ENCODE measurements at places on chromosomes 3 and 15.
A peak's percentile ranks its signal among the peaks of the same experiment; 100 is the strongest.

GRCh38 chr15:38069511-38070011 lies 135.1 kb downstream of the TMCO5A start:
- no peak for DNase-seq

DNA sequence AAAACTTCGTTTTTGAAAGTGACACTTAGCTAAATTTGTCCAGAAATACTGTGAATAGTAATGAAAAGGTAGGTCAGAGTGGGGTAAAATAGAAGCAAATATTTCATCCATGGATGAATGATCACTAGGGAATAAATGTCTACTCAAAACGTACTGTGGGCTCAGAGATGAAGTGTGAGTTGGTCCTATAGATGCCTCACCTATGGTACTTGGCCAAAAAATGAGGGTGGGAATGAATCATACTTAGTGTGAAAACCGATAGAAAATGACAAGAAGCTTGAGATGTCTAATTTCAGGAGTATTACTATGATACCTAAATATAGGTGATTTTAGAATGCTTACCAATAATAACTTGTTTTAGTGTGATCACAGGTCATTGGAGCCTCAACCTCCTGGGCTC lies 155.9 kb downstream of the GMNC start:
- no peak for DNase-seq

DNA sequence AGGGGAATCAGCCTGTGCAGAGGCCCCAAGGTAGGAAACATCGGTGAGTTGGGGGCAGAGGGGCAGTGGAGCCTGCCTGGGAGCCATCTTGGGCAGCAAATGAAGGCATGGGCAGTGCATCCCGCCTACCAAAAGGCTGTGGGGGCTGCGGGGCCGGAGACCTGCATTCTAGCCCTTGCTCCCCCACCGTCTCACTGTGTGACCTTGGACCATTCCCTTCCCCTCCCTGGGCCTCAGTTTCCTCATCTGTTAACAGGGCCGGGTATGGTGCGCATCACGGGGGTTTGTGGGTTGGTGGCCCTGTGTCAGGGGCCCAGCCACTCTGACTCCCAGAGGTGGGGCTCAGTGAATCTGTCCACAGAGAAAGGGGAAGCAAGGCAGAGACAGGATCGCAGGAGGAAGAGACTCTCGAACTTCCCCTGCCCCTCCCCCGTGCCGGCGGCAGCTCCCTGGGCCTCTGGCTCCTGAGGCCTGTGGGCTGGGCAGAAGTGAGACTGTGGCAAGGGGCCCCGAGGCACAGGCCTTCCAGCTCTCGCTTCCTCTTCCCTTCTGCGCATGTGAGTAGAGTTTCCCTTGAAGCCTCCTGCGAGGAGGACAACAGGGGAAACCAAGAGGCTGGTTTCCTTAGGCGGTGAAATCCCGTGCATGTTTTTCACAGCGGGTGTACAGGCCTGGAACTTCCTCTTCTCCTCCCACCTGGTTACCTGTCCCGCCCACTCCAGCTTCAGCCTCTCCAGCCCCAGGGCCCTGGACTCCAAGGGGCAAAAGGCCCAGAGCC lies 42.9 kb downstream of the IDH2 start:
- DNase-seq = peak; percentile 80

- no peak for DNase-seq
These were observed 92.0 kb upstream of the TSEN2 start for GRCh38 chr3:12392101-12392878.

- DNase-seq = no peak
These were observed 103.9 kb downstream of the LRIG1 start for GRCh38 chr3:66396888-66397287.

DNA sequence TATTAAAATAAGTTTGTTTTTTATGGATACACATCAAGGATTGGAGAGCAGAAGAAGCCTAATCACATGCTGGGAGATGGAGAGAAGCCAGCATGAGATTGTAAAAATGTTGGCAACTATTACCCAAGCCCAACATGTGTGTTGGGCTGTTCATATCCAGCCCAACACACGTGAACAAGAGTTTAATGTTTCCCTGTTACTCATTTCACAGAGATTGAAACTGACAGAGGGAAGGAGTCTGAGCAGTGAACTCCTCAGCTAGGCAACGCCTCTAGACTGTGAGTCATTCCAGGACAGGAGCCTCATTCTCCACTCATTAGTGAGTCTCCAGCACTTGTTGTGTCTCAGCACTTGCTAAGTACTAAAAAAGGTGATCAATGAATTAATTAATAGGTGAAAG lies 43.2 kb upstream of the CMSS1 start:
- no peak for DNase-seq

Data from KG1 (cell line).